ENCODE measurements at places on chromosomes 2 and 18. TPM values are rescaled to one million over a fixed set of nuclear protein-coding genes. Genes with fewer than 3 reads are reported as not detected.

GALNT14 gene
- not detected for total RNA-seq

KLHL29 gene
- total RNA-seq, result 30.8 TPM

CAB39 gene
- 53.5 TPM for total RNA-seq

DNA sequence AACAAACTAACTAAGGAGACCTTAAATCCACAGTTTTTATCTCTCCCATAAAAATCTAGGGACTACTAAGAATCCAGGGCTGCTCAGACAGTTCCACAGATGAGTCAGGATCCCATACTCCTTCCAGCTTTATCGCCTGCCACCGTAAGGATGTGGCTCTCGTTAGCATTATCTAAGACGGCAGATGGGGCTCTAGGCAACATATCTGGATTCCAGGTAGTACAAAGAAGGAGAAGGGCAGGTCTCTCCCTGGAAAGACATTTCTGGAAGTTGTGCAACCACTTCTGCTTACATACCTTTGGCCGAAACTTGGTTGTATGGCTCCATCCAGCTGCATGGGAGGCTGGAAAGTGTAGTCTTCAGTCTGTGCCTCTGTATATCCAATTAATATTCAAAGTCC is 149.4 kb downstream of the SP3 start:
- DNase-seq, result no peak
